Activated gamma-delta T cell treated with Interleukin-2 at 50 U/mL for 16 hours (primary cell): ENCODE measurements at places on chromosomes 16 and 17.

GRCh38 chr16:19843371-19843770, 41.3 kb downstream of the GPRC5B start:
- no peak for DNase-seq

DNA sequence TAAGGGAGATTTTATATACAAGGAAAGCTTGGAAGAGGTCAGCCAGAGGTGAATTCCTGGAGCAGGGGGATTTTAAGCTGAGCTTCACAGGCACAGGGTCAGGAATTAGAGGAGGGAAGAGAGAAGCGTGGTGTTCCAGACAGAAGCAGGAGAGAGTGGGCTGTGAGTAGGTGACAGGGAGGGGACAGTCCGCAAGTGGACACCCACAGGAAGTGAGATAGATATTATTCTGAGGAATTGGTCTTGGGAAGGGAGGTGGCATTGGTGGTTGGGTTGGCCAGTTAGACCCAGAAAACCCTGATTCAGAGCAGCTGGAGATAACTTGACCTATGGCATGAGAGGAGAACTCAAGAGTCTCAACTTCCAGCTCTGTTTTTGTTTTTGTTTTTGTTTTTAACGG, 14.7 kb downstream of the PHB1 start:
- no peak for DNase-seq

DNA sequence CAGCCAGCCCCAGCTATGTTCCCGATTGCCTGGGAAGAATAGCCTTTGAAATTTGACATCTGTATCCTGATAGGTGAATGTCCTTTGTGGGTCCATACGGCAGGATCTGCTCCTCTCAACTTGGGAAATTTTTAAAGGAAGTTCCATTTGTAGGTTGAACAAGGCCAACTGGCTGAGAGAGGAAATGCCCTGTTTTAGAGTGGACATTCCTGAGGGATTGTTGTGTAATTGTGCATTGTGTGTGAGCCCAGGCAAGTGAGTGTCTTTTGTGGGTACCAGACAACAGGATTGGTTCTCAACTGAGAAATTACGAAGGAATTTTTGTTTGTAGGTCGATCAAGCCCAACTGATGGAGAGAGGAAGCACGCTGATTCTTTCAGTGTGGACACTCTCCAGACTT, 2.6 kb upstream of the CPHXL2 start:
- no peak for DNase-seq

- DNase-seq: no peak
Observed at GRCh38 chr16:649631-650030, 466 bp downstream of the WDR90 start.

DNA sequence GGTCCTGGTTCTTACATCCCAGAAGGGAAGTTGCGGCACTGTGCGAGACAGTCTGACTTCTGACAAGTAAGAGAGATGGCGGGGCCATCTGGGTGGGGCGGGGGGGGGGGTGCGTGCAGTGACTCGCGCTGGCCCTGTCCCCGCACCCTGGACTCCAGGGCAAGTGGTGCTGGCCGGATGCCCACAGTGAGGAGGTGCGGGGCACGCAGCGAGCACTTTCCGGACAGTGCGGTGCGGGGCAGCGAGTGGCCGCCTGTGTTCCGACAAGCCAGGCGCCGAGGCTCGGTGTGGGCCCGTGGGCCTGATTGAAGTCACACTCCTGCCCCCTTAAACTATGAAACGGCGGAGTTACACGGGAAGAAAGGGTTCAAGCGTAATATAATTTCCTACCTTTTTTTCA, 106.4 kb downstream of the BANP start:
- DNase-seq: no peak

DNA sequence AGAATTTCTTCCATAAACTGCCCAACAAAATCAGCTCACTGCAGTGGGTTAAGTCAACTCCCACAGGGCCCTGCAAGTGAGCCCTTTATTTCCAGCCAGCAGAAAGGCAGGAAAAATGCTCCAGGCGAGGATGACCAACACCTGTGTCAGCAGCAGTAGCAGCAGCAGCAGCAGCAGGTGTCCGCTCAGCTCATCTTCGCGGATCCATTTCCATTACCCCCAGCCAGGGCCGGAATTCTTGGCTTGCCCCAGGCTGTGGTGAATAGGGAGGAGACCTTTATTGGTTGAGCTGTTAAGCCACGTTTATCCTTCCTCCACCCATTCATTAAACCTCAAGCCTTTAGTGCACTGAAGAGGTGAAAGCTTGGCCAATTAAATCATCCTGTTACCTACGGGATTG, 46.2 kb downstream of the MARCHF10 start:
- DNase-seq: no peak

- no peak for DNase-seq
Observed at GRCh38 chr17:6786618-6787017, 10.6 kb downstream of the FBXO39 start.

DNA sequence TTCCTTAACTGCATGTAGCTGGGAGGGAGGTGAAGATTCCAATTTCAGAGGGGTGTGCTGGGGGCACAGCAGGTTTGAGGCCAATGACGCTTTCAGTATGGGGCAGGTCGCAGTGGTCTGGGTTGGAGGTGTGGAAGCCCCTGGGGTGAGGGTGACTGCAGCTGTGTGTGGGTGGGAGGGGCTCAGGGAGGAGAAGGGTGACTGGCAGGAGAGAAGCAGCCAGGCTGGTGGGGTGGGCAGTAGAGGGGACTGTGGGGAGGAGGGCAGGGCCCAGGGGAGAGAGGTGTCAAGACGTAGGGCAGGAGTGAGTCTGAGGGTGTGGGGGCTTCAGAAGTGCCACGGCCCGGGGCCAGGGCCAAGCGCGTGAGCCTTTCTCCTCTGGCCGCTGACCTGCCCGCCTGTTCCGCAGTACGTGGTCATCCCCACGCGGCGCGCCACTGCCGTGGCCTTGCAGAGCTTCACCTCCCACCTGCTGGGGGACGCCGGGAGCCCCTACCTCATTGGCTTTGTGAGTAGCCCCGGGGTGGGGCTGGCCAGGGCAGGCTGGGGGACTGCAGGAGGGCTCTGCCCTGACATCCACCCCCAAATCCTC, 19.4 kb downstream of the MYBBP1A start:
- DNase-seq: no peak

DNA sequence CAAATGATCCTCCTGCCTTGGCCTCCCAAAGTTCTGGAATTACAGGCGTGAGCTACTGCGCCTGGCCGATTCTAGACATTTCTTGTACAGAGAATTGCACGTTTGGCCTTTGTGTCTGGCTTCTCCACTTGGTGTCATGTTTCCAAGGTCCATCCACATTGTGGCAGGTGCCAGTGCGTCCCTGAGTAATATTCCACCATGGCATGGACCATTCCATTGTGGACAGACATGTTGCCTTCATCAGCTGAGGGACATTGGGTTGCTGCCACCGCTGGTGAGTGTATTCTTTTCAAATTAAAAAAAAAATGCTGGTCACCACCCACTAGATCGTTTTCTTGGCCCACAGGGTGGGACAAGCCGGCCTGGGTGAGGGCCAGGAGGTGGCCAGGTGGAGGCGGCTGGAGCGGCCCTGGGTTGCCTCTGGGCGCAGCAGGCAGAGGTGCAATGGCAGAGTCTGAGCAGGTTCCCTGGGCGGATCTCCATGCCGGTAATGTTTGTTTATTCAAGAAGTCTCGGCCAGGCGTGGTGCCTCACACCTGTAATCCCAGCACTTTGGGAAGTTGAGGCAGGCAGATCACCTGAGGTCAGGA, 274.1 kb downstream of the SEC14L1 start:
- no peak for DNase-seq

- DNase-seq: no peak
Observed at GRCh38 chr17:54860617-54861470, 39.8 kb upstream of the TOM1L1 start.

- DNase-seq: no peak
Observed at GRCh38 chr16:49092704-49093103, 188.9 kb downstream of the CBLN1 start.

DNA sequence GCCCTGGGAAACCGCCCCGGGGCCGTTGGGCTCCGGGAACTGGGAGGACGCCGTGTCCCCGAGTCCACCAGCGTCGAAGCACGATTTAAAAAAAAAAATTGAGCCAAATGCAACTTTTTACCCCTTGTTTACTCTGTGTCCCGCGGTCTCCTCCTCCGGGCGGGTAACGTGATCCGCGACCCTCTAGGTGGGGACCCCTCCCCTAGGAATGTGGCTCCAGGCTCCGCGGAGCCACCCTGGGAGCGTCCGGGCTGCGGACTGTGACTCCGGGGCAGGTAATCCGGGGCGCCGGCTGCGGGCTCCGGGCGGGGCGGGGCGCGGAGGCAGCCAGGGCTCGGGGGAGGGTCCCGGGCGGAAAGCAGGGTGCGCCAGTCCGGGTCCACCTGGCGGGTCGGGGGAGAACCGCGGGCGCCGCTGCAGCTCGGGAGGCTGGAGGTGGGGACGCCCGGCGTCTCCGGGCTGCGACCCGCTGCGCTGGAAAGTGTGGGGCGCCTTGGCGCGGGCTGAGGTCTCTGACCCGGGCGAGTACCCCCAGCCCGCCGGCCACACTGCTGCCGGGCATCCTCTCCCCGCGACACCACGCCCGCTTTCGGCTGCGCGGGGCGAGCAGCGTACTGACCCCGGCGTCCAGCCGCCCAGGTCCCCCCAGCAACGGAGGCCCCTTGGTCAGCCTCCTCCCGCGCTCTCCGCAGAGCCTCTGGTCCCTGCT, 852 bp upstream of the HELZ start:
- peak; percentile 53 for DNase-seq

- no peak for DNase-seq
Observed at GRCh38 chr16:28189245-28189644, 22.5 kb downstream of the XPO6 start.

GRCh38 chr17:42855048-42855596, 4.1 kb downstream of the AOC3 start:
- no peak for DNase-seq

GRCh38 chr17:14334919-14335318, 34.0 kb downstream of the HS3ST3B1 start:
- no peak for DNase-seq

- DNase-seq: no peak
Observed at GRCh38 chr16:82675300-82675699, 48.5 kb downstream of the CDH13 start.
